ENCODE measurements at places on chromosomes 4 and X.

DNA sequence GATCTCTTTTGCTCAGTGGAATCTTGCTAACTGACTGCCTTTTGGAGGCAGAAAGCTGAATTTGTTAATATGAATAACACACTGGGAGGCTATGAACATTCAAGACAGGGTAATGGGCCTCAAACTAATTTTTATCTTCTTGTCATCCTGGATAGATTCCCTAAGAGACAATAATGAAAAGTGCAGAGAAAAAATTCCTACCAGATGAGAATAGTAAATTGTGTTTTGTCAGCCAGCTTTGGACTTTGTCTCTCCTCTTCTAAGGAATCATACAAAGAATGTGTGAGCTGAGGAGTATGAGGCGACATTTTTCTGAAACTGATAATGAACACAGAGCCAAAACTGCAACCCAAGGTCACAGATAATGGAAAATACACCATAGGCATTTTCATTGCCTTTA, 649.3 kb downstream of the IQCM start:
- no peak for DNase-seq

- no peak for DNase-seq
These were observed 1061.2 kb downstream of the DMD start for GRCh38 chrX:32150141-32150540.

DNA sequence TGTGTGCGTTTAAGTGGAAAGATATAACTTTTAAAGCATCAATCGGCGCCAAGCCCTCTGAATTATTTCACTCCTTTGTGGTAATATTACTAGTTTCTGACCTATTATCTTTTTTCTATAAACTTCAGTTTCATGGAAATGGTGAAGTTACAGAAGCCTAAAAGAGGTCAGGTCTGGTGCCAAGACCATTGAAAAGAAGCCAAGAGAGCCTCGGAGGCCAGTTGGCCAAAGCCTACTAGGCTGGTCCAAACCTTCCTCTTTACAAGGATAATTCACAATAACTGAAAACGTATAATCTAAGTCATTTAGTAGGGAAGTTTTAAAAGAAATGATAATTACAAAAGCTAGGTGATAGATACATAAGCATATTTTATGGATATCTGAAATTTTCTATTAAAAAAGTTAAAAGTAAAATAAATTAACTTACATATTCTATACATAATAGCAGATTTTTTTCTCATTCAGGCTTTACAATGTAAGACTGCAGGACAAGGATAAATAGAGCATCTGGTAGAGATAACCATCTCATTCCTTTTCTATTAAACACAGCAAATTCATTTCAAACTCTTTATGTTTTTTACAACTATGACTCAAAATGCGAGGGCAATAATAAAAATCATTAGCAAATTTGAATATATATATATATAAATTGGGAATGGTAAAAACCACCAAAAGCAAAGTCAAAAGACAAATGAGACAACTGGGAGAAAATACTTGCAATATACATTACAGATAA, 49.2 kb downstream of the WDFY3 start:
- DNase-seq = no peak

DNA sequence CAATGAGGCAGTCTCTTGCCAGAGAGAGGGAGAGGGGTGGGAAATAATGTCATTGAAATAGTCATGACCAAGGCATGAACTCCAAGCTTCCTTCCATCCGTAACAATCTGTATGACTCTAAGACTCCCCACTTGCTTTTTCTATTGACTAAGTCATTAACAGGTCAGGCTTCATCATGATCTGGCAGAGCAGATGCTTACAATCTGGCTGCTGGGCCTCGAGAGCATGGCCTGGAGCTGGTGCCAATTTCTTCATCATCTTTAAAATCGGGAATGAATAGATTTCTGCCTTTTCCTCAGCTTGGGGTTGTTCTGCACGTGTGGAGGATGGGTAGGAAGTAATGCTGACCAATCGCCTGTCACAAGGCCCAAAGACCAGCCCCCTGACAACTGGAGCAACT, 280.6 kb upstream of the CLNK start:
- no peak for DNase-seq

DNA sequence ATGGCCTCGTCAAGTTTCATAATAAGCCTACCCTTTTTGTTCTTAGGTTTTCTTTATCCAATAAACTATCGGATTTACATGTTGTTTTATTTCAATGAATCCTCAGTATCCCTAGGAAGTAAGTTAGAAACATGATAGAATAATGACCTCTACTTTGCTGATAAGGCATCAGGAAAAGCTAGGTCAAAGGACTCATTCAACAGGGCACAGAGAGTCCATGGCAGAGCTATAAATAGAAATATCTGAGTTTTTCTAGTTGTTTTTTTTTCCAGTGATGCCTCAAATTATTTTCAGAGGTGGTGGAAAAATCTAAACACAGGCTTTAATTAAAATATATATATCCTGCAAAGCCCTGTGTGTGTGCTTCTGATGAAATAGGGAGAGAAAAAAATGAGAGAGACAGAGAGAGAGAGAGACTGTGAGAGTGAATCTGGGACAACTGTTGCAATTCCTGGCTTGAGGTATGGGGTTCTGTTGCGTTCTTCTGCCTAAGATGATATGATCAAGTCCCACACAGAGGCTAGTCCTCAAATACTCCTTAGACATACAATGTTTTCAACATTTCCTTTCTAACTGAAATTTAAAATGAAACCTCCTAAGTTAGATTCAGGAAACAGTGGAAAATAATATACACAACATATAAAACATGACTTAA, 139.9 kb downstream of the HDX start:
- DNase-seq = no peak

DNA sequence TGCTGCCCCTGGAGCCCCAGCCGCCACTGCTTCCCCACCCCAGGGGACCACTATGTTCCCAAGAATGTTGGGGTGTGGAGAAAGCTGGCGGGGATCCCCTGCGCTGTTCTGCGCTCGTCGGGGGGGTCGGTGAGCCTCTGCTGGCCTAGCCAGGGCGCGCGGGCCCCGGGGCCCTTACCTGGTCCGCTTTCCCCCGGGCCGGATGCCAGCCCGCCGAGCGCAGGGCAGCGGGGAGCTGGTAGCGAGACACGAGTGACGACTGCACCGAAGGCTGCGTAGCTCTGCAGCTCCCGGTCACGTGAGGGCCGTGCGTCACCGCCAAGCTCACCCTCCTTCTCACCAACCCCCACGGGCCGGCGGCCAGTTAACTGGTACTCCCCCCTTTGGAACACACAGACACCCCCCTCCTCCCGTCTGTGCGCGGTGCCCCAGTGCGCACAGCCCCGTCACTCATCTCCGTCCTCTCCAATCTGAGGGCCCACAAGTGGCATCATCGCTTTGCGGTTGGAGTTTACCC, at the start of gene BEX1:
BEX1 (minus strand) TSS at position 254 of the 517 bp plus-strand sequence. CDS start 897 bp downstream, outside the sequence.
- DNase-seq = no peak

DNA sequence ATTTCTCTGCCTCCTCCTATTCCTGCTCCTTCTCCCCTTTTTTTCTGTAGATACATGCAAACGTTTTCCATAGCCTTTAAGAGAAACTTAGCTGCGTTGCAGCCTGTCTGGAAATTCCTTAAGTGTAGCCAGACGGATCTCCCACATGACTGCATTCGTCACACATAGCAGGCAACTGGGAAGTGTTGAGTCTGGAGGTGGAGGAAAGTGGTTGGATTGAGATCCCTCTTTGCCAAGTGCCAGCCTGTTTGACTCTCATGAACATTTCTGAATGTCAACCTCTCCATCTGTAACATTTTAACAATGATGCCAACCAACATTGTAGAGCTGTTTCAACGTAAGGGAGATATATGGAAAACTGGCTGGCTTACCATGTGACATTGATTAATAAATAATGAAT, 45.1 kb upstream of the FAM9A start:
- no peak for DNase-seq
